Mesothelial cell of epicardium (in vitro differentiated cells): ENCODE measurements at places on chromosomes 11 and 22. TPM values are rescaled to one million over a fixed set of nuclear protein-coding genes. Genes with fewer than 3 reads are reported as not detected.

DNA sequence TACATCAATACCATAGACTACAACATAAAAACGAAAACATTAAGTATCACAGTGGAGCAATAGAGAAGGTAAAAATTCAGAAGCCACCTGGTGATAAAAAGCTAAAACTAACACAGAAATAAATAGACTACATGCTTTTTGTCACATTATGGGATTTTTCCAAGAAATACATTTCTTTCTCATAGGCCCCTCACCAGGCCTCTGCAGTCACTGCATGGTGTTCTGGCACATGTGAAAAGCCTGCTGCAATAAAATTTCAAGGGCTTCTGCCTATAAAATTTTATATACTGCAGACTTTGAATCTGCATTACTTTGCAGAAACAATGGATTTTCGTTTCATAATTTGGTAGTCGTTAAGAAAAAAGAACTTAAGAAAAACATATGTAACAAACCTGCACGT, 655.5 kb downstream of the CNTN5 start:
- H3K36me3 ChIP-seq: no peaks in the 10 kb centered on the region
- DNase-seq: no peak
- no peak overlapping the region for H3K27ac ChIP-seq
- no peak overlapping the region for H3K4me3 ChIP-seq

DNA sequence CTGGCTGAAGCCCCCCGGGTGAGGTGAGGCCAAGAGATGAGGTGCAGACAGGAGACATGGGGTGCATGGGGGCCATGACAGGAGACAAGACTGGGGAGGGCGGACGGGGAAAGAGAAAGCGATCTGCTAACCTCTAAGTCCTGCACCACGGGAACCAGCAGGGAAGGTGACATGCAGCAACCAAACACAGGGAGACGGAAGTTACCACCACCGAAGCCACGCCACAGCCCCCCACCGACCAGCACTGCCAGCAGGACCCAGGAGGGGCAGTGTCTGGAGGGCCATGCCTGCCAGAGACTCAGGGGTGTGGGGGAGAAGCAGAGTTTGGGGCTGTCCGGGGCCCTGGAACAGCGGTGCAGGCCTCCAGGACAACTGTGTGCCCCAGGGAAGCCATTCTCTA, 14.1 kb upstream of the RASL10A start:
- peaks cover 8% of the 10 kb centered on the region for H3K36me3 ChIP-seq
- H3K27me3 ChIP-seq: no peaks in the 10 kb centered on the region
- H3K27ac ChIP-seq: peak overlapping the region; percentile 15
- no peak for DNase-seq
- H3K4me1 ChIP-seq: peaks cover 14% of the 10 kb centered on the region
- no peak overlapping the region for H3K4me3 ChIP-seq

- H3K4me1 ChIP-seq: peaks cover 38% of the 10 kb centered on the region
- H3K27me3 ChIP-seq: no peaks in the 10 kb centered on the region
- no peak overlapping the region for H3K4me3 ChIP-seq
- no peak for DNase-seq
- no peaks in the 10 kb centered on the region for H3K36me3 ChIP-seq
Measured at GRCh38 chr11:78032090-78032489, 9.0 kb upstream of the KCTD14 start.

DNA sequence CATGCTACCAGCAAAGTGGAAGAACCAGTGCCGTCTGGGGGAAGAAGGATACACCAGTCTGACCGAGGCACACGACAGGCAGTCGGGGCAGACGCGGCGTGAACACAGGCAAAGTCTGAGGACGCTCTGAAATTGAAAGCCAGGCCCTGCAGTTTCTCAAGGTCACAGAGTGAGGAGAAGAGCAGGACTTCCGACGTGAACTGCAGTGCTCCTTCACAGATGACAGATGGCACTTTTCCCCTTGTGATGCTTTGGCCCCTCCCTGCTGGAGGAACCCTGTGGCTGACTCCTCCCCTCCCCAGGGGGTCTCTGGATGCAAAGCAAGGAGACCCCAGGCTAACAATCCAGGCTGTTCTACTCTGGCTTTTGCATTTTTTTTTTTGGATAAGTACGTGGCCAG, 19.6 kb upstream of the JAM3 start:
- no peak overlapping the region for H3K27ac ChIP-seq
- H3K27me3 ChIP-seq: peaks cover 43% of the 10 kb centered on the region
- DNase-seq: no peak
- no peak overlapping the region for H3K4me3 ChIP-seq
- H3K4me1 ChIP-seq: peaks cover 10% of the 10 kb centered on the region

SCARF2 gene
- total RNA-seq: 45.7 to 47.2 TPM (median 46.8 TPM) in 3 replicates
